ENCODE measurements at places on chromosomes 6 and 20. TPM values are rescaled to one million over a fixed set of nuclear protein-coding genes. Genes with fewer than 3 reads are reported as not detected.

- no peak for ATAC-seq
Observed at GRCh38 chr6:24584382-24584720, 61.6 kb downstream of the KIAA0319 start.

DNA sequence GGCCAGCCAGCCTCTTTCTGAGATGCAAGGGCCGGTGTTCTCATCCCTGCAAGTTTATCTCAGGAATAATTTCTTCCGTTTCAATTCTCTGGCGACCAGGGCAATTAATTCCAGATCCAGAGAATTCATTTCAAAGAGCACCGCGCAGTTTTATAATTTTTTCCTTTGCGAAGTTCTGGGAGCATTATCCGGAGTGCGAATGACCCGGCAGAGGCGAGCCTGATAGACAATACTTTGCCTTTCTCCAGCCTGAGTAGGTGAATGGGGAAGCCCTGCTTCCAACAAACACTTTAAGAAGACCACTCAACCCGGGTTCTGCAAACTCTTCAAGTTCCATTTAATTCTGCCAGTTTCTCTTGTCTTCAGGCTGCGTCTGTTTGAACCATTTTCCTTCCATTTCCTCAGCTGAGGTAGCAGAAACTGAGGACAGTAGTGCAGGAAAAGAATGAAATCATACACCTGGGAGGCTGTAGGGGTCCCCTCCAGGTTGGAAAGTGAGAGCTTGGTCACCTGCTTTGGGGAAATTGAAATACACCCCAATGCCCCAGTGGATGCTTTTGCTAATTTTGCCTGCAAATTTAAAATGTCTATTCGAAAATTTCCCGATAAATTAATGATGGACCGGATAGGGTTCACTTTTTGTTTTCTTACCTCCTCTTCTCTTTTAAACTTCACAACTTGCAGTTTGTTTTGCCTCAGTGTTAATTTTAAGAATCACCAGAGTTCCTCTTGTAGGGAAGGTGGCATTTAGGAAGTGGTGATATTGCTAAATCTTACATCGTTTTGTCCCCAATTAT, 1.1 kb downstream of the VGLL2 start:
- ATAC-seq = no peak

GRCh38 chr6:40893021-40893420, 146.0 kb downstream of the UNC5CL start:
- ATAC-seq = no peak

The SMLR1 gene
- total RNA-seq = not detected

The LRP11 gene
- total RNA-seq = 30.5 TPM

GRCh38 chr20:31684153-31685015, 38.3 kb downstream of the BCL2L1 start:
- ATAC-seq = no peak

The IP6K3 gene
- total RNA-seq = 2.7 TPM

GRCh38 chr20:55175081-55175480, 699.7 kb downstream of the DOK5 start:
- ATAC-seq = no peak

GRCh38 chr20:16203096-16203495, 370.2 kb downstream of the KIF16B start:
- no peak for ATAC-seq

The MCM9 gene
- total RNA-seq = 11.8 TPM

GRCh38 chr6:56833873-56834272, 121.0 kb upstream of the BEND6 start:
- no peak for ATAC-seq

- no peak for ATAC-seq
Observed at GRCh38 chr6:3740551-3741476, 10.7 kb downstream of the PXDC1 start.

DNA sequence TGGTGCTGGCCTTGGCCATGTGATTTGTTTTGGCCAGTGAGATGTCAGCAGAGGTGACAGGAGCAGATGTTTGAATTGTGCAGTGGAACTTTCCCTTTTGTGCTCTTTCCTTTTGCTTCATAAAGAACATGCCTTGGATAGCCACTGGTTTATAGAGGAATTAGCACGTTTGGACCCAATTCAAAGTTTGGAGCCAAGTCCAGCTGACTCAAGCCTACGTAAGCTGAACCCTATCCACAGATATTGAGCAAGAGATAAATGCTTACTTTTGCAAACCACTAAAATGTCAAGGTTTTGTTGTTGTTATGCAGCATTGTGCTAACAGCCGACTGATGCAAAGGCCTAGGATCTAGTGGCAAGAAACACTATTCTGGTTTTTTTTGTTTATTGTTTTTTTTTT, 230.9 kb upstream of the CITED2 start:
- ATAC-seq = peak; percentile 80

The HLA-DQA1 gene
- total RNA-seq = 7.8 TPM

DNA sequence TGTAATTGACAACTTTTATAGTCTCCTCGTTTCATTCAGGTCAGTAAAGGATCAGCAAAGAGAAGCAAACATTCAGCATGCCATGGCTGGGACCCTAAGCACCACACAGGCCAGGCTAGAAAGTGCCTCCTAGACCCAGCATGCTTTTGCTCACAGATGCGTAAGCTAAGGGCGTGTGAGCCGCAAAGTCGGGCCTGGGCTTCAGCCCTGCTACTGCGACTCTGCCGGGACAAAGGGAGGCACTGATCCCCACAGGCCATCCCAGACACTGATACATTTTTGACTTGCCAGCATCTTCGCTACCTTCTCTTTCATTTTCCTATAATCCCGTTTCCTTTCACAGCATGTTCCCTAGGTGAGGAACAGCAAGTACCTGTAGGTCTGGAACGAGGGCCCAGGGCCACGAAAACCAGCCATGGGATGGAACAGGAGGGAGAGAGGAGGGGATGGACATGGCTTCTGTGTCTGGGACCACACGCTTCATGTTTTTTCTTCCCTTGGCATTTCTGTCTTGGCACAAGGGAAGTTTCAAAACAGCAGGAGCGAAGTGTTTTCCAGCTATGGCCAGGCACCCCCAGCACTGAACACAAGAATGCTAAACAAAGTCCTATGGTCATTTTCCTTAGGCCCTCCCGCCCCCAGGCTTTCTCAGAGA, 42.6 kb downstream of the IRF4 start:
- ATAC-seq = no peak

- ATAC-seq = no peak
Observed at GRCh38 chr6:46058951-46059350, 43.3 kb upstream of the CLIC5 start.

DNA sequence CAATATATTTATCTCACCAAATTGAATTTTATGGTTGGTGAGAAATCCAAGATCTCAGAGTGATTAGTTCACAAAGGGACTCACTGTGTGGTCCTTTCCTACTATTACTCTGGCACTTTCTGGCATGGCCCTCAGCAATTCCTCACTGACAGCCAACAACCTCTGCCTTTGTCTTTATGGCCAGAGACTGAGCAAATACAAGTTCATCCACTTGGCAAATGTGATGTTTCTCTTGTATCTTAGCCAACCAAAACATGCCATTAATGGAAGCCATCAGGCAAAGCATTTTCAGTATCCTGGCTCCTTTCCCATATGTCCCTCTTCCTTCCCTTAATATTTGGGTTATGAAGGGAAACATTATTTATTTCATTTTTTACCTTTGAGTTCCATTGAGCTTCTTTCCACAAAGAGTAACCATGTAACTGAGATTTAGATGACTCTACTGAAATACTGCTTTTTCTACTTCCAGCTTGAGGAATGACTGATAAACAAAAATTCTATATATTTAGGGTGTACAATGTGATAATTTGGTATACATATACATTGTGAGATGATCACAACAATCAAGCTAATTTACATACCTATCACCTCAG, 30.8 kb upstream of the SMLR1 start:
- no peak for ATAC-seq

DNA sequence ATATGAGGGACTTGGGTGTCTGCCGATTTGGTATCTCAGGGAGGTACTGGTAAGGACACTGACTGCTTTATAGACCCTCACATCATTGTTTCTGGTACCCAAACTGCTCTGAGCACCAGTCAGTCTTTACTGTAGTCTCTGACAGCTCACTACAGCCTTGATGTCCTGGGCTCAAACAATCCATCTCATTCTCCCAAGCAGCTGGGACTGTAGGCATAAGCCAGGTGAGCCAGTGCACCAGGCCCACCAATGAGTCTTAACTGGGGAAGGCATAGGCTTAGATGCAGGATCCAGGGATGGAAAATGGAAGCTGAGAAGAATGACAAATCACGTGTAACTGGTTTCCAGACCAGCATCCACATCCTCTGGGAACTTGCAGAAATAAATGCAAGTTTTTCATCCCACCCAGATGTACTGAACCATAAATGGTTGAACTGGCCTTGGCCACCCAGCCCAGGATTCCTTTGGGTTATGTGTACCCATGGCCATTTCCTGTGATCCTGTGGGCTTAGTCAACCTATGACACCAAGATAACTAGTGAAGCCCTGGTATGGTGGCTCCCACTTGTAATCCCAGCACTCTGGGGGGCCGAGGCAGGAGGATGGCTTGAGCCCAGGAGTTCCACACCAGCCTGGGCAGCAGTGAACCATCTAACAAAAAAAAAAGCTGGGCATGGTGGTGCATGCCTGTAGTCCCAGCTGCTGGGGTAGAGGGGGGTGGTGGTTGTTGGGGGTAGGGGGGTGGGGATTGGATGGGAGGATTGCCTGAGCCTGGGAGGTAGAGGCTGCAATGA, 5.8 kb downstream of the TUBB start:
- ATAC-seq = no peak

- no peak for ATAC-seq
Observed at GRCh38 chr6:43070028-43070632, 6.0 kb upstream of the PTK7 start.

DNA sequence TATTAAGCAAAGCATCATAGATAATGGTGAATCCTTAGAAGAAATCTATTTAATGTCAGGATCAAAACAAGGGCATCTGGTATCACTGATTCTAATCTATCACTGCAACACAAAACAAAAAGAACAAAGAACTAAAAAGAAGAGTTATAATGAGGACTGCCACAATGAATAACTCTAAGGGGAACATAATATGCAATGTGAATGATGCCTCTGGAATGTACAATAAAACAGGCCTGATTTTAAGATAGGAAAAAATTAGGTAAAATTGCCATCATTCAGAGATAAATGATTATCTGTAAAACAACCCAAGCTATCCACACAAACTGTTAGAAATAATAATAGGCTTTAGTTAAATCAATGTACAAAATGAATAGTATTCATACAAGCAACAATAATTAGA, 936.7 kb upstream of the CITED2 start:
- ATAC-seq = no peak

- no peak for ATAC-seq
Observed at GRCh38 chr6:129469070-129469662, 240.8 kb downstream of the ARHGAP18 start.

The PKIB gene
- 0.67 TPM for total RNA-seq

DNA sequence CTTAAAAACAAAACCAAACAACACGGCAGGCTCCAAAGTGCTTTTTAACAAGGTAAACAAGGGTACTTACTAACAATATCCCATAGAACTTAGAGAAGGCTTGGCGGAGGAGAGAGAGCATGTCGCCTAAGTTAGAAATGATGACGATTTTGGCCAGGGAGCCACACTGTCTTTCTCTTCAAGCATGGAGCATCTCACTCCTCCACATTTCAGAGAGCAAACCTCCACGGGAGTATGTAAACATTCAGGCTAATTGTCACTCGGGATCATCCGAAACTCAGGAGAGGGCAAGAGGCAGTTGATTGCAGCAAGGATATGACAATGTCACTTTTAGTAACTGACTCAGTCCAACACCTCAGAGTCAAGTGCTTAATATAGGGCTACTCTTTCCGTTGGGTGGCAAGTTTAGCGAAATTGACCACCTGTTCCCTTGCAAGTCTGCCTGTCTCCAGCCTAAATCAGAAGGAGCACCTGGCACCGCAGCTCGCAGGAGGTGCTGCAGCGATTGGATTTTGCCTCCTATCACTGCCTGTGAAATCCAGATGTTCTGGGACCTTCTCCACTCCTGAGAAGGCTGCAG, 65.8 kb upstream of the RPS6KA2 start:
- ATAC-seq = no peak

DNA sequence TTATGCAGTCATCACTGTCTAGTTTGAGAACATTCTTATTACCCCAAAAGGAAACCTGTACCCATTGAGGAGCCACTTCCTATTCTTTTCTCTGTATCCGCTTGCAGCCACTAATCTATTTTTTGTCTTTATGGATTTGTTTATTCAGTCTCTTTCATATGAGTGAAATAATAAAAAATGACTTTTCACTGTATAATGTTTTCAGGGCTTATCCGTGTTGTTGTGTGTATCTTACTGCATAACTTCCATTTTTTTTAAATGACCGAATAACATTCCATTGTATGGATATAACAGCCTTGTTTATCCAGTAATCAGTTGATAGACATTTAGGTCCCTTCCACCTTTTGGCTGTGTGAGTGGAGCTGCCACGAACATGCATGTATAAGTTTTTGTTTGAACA, 86.6 kb downstream of the ZFAND3 start:
- no peak for ATAC-seq

DNA sequence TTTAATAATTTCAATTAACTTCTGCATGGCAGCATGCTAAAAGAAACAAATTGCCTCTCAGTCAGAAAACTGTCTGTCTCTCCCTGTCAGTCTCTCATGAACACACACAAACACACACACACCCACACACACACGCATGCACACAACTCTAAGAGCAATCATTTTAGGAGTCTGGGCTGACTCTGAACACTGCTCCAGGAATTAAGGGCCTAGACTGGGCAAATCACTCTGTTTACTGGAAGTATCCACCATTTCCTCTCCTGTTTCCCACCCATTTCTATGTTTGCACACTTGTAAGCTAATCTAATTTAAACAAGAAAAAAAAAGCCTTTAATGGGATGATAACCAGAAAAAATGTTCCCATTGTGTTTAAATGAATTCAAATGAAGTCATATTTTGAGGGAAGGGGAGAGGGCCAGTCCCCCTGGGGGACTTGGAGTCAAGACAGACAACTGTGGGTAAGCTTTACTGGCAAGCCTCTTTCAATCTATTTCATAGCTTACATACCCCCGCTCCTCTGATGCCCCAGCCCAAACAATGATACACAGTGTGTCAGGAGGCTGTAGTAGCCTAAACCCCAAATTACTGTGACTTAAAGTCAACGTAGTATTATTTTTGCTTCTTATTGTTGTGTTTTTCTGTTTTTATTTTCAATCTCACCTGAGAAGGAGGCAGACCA, 447.8 kb upstream of the FLRT3 start:
- no peak for ATAC-seq

The PPP1R14C gene
- not detected for total RNA-seq

DNA sequence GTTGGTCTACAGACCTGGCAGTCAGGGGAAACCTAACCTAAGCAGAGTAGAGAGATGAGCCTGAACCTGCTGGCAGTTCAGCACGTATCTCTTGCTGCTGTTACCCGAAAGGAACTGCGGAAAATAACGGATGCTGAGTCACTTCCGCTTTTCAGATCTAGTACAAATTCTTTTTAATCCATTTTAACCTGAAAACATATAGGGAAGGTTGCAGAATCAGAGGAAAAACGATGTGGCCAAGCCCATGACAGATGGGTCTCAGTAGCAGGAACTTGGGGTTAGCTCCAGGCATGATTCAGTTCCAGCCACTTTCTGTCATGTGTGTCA, 351.9 kb upstream of the PRND start:
- no peak for ATAC-seq

GRCh38 chr6:3009930-3010329, 10.2 kb downstream of the NQO2 start:
- ATAC-seq = no peak
